ENCODE measurements at places on chromosomes 12 and 14. TPM values are rescaled to one million over a fixed set of nuclear protein-coding genes. Genes with fewer than 3 reads are reported as not detected.

NELL2 gene
- total RNA-seq, result 38.8 TPM

VTI1B gene
- total RNA-seq, result 65.3 TPM

- peak; percentile 34 for DNase-seq
Observed at GRCh38 chr14:106308839-106309389, 782.5 kb downstream of the TMEM121 start.

DNA sequence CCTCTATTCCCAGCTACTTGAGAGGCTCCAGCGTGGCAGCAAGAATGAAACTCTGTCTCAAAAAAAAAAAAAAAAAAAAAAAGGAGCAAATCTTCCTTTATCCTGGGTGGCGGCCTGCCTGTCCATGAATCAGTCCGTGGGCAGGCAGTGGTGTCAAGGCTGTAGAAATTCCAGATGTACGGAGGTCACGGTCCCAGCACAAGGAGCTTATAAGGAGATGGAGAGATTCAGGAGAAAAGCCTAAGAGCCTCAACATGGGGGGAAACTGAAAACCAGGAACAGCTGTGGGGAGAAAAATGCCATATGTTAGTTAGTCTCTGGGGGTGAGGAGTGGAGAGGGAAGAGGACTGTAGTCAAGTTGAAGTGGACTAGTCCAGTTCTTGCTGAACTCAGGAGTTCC lies 130.5 kb upstream of the CRY1 start:
- no peak for DNase-seq

- DNase-seq, result no peak
Observed at GRCh38 chr14:72743626-72744025, 150.3 kb downstream of the DPF3 start.

- DNase-seq, result peak; percentile 76
Observed at GRCh38 chr12:132357623-132358186, 28.3 kb upstream of the GALNT9 start.

DNA sequence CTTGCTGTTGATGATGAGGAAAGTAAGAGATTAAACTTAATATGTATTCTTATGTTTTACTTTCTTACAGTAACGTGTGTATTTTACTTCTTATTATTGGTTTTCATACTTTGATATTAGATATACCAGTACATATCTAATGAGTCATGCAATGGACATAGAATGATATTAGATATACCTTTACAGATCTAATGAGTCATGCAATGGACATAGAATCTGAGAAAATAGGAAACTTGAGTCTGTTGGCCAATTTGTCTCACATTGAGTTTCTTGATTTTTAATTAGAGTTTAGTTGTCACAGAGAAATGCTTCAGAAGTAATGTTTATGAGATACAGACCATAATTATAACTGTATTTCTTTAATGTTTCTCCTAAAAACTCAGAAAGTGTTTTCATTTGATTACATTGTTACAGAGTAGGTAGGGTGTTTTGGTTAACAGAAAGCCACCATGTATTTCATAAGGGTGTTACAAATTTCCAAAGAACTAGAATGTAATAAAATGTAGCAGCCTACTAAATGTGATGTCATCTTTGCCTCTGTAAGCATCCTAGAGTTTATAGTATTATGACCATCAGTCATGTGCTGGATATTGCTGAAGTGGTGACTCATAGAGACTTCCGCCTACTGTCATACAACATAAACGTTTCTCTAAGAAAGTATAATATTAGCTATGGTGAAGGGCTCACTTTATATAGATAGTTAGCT lies 3.0 kb downstream of the GAS2L3 start:
- DNase-seq, result no peak

ACOT4 gene
- total RNA-seq, result 0.80 TPM

SMIM41 gene
- not detected for total RNA-seq

GRCh38 chr14:97912217-97912616 lies 1115.0 kb downstream of the VRK1 start:
- no peak for DNase-seq

DNA sequence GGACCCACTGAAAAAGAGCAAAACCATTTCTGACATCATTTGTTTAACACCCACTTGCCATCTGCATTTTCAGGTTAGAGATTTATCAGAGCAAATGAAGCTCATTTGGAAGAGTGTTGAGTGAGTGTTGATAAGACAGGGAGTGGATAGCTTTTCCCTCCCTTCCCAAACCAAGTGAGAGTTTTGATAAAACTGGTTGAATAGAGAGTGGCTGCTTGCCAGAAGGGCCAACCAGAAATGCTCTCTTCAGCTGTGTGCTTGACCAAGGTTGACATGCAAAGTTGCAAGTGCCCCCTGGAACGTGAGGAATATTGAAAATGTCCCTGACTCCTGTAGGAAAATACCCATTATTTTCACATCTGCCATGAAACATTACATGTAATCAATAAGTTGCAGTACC lies 1487.0 kb upstream of the FLRT2 start:
- DNase-seq, result no peak

DNA sequence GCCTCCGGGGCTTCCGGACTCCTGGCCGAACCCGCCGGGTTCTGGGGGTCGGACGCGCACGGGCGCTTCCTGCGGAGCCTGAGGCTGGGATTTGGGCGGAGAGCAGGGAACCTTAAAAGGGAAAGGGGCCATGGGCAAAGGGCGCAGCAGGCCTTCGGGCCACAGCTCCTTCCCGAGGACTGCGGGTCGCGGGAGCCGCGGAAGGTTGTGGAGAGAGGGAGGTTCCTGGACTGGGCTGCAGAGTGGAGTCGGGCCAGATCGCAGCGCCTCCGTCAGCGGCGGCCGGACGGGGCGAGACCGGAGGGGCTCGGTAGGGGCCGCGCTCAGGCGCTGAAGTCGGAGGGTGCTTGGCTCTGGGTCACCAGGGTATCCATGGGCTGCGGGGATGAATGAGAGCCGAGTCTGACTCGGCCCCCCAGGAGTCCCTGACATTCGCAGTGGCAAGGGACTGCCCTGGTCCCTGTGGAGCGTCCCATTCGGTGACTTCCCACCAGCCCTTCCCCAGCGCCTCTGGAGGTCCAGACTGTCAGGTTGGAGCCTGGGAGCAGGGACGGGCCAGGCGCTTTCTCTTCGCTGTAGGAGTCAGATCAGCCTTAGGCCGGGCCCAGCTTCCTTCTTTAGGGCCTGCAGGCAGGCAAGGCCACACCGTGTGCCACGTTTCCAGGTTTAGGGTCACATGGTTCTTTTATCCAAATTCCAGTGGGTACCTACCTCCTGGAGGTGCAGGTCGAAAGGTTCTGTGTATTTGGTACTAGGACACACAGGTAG lies 938 bp upstream of the SLC25A29 start:
- DNase-seq, result peak; percentile 86

- peak; percentile 54 for DNase-seq
Observed at GRCh38 chr14:104657101-104657524, 32.3 kb upstream of the INF2 start.

LTBR gene
- 2.5 TPM for total RNA-seq

GRCh38 chr12:94553130-94553519 lies 93.5 kb upstream of the CEP83 start:
- DNase-seq, result no peak

LALBA gene
- total RNA-seq, result not detected

RNFT2 gene
- 15.4 TPM for total RNA-seq
